ENCODE measurements at places on chromosomes 5 and 9.

GRCh38 chr9:135039916-135040645 lies 47.4 kb upstream of the OLFM1 start:
- DNase-seq: no peak

DNA sequence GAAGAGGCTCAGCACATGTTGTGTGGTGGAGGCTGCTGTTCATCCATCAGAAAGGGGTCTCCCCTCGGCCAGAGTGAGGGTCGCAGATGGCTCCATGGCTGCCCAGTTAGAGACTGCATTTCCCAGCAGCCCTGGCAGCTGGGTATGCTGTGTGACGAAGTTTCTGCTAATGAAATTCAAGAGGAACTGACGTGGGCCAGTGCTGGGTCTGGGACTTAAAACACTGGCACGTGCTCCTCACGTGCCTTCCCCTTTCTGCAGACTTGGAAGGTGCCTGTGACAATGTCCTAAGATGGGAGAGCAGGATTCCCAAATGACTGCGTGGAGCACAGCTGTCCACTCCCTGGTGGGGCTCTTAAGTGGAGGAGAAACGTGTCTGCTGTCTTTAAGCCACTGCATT lies 114.5 kb upstream of the RAPGEF1 start:
- DNase-seq: no peak

DNA sequence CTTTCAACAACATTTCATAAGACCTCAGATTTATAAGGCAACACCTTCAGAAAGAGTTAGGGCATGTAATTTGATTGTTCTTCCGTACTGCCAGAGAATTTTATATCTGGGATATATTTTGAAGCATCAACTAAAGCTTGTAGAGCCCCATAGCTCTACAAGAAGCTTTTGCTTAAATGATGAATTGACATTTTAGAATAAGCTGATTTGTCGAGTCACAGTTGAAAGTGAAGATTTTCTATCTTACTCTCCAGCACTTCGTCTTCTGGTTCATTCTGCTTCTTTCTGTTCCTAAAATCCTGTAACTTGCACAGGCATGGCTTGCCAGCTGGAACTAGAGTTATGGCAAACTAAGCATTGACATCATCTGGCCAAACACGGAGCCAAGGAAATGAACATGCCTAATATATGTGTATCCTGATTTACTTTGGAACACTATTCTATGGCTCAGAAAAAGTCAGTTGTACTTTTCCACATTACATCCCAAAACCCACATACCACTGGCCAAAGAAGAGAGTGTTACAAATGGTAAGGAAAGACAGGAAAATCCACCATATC lies 68.6 kb upstream of the MAST4 start:
- DNase-seq: no peak

GRCh38 chr5:87430863-87431457 lies 18.2 kb upstream of the CCNH start:
- no peak for DNase-seq

GRCh38 chr5:137144656-137145055 lies 354.5 kb downstream of the SPOCK1 start:
- DNase-seq: peak; percentile 59

DNA sequence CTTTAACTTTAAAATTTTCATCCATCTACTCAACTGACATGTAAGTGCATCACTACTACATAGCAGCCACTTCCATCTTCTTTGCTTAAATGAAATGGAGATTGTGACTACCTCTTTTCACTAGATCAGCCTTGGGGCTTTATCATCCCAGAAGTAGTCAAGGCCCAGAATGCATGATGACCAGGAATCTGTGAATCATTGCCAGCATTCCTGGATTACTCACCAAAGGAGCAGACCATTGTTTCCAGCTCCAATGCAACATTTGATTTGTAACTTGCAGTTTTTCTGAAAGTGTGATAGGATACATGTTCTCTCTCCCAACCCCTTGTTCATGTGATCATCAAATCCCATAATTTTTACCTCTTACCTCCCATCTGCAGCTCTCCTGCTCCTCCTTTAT lies 65.1 kb downstream of the PLPPR1 start:
- peak; percentile 86 for DNase-seq

GRCh38 chr5:77086689-77087483 lies at the start of gene ZBED3:
ZBED3 (minus strand) TSS chr5:77087285; CDS start chr5:77077878, 9,407 bp downstream.
- DNase-seq: peak; percentile 92

DNA sequence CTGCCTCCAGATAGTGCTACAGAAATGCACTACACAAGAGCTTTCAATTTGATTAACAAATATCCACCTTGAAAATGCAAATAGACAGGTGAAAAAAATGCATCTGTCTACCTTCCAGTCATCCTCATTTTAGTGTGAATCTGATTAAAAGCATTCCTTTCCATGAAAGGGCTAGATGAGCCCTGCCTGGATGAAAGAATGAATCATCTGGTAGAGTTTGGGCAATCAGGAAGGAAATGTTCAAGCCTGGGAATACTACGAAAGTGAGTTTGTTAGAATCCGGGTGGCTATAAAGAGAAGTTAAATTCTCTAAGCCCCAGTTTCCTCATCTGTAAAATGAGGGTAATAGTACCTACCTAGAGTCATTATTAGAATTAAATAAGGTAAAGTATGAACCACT lies 142.6 kb downstream of the FAM114A2 start:
- no peak for DNase-seq

GRCh38 chr9:104851546-104851920 lies 76.4 kb downstream of the ABCA1 start:
- no peak for DNase-seq

- DNase-seq: no peak
Observed at GRCh38 chr9:81244631-81245030, 444.7 kb downstream of the TLE1 start.

- DNase-seq: no peak
Observed at GRCh38 chr5:19018822-19019221, 969.2 kb downstream of the CDH18 start.

DNA sequence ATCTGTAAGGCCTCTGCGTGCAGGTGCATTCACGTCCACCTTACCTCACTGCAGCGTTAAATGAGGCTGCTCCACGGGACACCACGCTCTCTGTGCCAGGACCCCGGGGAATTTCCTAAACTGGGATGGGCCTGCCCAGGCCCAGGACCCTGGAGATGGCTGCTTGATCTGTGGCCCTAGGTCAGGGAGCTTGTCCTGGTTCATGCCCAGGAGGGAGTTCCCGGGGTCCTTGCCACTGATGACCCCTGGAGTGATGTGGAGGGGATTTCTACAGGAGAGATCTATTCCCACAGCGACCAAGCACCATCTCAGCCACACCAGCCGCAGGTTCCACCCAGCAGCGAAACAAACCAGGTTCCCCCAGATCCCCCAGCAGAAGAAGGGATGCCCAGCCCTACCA lies 3.5 kb downstream of the OR2V1 start:
- no peak for DNase-seq

DNA sequence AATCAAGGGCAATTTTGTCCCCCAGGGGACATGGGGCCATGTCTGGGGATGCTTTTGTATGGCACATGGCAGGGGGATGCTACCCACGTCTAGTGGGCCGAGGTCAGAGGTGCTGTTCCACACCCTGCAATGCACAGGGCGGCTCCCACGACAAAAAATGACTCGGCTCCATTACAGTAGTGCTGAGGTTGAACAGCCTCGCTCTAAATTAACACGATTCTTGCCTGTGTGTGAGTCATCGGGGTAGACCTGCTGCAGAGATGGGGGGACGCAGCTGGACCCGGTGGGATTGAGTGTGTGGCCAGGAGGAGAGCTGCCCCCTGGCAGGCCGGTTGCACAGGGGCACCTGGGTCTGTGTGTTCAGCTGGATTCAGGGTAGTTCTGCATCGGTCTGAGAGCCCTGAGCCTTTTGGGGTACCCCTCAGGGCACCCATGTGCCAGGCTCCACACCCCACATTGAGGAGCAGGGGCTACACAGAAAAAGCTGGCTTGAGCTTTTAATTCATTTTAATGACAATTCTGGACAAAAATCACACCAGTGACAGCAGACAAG lies 20.0 kb upstream of the COL5A1 start:
- DNase-seq: no peak

- DNase-seq: peak; percentile 35
Observed at GRCh38 chr5:178078197-178079010, 34.9 kb upstream of the N4BP3 start.

GRCh38 chr5:112581811-112582320 lies 155.8 kb upstream of the APC start:
- DNase-seq: no peak

GRCh38 chr9:106892632-106893031 lies 29.7 kb downstream of the ZNF462 start:
- DNase-seq: peak; percentile 97
